ENCODE measurements at places on chromosomes 4 and X.
A peak's percentile ranks its signal among the peaks of the same experiment; 100 is the strongest.

DNA sequence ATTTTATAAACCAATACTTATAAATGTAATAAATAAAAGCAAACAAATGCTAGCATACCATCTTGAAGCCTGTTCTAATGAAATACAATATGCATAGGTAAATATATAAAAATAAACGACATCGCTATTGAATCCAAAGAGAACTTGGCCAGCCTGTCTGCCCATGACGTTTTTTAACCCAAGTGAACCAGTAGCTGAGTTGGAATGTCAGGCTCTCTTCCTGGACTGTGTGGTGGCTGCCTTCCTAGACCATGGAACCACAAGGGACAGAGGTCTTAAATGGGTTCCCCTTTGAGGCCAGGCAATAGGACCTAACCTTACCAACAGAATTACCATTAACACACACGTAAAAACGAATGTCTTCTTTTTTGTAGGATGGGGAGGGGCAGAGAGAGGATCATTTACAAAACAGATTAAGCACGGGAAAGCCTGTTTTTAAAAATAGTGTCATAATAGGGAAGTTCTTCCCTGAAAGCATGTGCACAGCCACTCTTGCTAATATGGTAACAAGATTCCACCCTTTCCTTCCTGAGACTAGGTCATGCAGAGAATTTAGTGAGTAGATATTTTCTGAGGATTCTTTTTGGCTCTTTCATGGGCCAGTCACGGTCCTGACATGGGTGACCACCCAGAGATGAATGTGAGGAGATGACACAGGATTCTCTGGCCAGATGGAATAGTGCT, 69.4 kb upstream of the ACSL1 start:
- DNase-seq, result no peak

GRCh38 chr4:76203541-76203940, 10.1 kb downstream of the SCARB2 start:
- DNase-seq, result no peak

DNA sequence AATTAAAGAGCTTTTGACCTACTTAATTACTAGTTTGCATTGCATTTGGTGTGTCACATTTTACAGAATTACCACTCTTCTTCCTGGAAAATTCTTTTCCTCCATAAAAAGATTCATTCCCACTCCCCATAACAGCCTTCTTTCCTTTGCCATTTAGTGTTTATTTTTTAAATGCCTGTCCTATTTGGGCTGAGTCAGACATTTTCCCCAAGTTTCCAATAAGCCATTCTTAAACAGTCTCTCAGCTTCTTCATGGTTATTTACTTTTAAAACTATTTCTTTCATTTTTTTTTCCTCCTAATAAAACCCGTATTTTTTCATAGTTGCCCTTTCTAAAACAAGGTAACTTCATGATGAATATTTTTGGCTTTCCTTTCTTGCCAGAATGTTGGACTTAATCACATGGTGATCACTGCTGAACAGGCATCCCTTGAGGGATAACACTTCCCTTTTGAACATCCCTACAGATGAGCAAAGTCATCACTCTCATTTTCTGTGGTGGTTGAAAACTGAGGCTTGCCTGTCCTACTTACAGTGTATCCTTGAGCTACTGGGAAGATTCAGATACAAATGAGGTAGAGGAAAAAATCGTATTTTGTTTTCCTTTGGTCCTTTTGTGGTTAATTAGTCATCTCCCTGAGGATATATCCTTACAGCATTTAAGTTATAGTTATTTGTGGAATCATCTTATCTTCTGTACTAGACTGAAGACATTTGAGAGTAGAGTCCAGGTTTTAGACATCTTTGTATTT, 520.5 kb upstream of the NR3C2 start:
- DNase-seq, result no peak

DNA sequence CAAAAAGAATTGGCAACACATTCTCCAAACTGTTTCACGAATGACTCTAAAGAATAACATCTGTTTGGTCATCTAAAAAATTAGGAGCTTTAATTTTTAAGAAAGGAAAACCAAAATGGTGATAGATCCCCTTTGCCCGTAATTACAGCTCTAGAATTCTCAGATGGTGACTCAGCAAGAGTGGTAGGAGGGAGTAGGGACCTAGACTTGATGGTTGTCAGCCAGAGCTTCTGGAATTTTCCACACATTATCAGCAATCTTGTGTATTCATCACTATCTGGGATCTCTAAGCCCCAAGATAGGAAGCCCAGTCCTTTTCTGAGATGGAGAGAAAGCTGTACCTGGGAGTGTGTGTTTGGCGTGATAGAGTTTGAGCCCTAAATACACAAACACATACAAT, 103.9 kb upstream of the RAB40AL start:
- no peak for DNase-seq

DNA sequence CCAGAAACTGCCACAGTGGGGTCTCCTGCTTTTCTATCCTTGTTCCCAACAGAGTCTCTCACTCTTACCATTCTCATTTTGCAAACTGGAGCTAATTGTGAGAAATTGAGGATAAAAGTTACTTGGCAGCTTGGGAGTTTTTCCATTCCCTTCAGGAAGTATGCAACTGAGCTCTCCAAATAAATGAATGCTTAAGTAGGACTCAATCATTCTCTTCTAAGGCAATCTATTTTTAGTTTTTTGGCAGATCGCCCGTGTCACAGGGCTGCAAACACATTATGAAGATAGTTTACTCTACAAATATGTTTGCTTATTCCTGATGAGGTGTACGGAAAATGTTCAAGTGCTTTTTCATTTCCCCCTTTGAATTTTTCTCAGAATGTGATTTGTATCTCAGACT, 5.3 kb downstream of the ASB11 start:
- peak; percentile 46 for DNase-seq

DNA sequence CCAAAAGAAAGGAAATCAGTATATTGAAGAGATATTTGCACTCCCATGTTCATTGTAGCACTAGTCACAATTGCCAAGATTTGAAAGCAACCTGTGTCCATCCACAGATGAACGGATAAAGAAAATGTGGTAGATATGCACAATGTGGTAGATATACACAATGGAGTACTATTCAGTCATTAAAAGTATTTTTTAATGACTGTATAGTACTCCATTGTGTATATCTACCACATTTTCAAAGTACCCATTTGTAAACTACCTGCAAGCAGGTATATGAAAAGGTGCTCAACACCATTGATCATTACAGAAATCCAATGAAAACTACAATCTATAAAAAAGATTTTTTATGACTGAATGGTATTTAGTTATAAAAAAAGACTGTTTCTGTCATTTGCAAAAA, 200.4 kb downstream of the UNC5C start:
- DNase-seq, result no peak

GRCh38 chrX:47229427-47229826, 3.4 kb upstream of the USP11 start:
- DNase-seq, result no peak

DNA sequence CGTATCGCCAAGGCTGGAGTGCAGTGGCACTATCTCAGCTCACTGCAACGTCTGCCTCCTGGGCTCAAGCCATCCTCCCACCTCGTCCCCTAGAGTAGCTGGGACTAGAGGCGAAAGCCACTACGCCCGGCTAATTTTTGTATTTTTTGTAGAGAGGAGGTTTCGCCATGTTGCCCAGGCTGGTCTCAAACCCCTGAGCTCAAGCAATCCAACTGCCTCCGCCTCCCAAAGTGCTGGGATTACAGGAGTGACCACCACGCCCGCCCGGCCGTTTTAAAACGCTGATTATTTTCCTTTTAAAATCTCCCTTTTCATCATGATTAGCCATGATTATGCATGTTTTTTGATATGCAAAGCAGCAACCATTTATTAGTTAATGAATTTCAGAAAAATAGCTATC, 2.2 kb downstream of the N4BP2 start:
- DNase-seq, result no peak

DNA sequence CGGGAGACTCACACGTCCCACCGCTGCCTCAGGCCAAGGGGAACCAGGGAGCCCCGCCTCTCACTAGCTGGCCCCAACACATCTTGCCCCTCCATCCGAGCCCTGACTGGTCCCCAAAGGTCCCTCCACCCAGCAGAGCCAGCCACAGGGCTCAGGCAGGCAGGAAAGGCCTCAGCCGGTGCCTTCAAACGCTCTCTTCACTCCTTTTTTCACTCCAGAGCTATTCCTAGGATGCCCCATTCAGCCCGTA, 1.5 kb upstream of the ARHGAP4 start:
- DNase-seq, result no peak

- DNase-seq, result no peak
Measured at GRCh38 chrX:40570346-40571093, 10.2 kb upstream of the ATP6AP2 start.

- DNase-seq, result no peak
Measured at GRCh38 chr4:74032064-74032463, 6.4 kb downstream of the CXCL3 start.

- DNase-seq, result no peak
Measured at GRCh38 chr4:174674305-174674840, 152.1 kb upstream of the HPGD start.

DNA sequence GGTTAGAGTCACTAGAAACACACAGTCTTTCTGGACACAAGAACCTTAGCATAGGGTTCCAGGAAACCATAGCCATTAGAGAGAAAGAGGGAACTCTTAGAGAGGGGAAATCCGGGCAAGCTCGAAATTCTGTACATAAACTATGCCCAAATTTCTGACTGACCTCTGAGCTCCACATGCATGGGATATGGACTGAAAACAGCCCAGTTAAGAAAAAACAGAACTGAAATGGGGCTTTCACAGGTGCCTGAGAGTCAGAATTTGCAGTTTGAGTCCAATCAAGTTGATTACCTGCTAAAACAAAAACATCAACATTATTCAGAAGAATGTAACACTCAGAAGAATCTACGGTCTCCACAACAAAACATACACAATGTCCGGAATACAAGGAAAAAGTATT, 13.1 kb downstream of the DCHS2 start:
- no peak for DNase-seq

DNA sequence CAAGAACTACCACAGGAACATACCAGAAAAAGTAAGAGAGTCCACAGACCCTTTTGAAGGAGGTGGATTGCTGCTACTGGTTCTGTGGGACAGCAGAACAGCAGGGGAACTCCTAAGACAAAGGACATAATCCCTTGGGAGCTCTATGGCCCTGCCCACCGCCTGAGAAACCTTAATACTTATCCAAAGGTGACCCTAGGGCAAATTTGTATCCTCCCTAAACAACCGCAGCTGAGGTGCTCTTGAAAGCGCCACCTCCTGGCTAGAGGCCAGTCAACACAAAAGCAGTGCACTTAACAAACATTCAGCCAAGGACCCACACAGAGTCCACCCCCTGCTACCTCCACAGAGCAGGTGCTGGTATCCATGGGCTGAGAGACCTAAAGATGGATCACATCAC, 136.8 kb downstream of the ADAM29 start:
- DNase-seq, result no peak

- no peak for DNase-seq
Measured at GRCh38 chrX:16855363-16856075, 14.6 kb downstream of the RBBP7 start.

DNA sequence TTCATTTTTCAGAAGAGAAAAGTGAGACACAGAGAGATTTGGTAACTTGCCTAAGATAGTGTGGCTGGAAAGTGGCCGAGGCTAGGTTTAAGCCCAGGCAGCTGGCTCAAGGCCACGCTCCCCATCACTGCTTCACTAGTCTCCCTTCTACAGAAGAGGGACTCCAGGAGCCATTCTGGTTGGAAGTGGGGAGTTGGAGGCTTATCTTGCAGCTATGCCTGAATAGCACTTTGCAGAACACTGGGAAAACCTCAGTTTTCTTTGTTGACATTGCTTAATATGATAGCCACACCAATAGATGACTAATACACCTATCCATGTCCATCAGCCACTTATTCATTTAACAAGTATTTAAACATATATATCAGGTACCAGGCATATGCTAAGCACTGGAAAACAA, 18.5 kb downstream of the LRRC66 start:
- no peak for DNase-seq

GRCh38 chrX:1483843-1484637, 31.3 kb upstream of the ASMTL start:
- DNase-seq, result no peak
